ENCODE measurements at places on chromosomes 16 and 17.
A peak's percentile ranks its signal among the peaks of the same experiment; 100 is the strongest.

GRCh38 chr17:50184064-50184463 is 17.4 kb downstream of the COL1A1 start:
- DNase-seq = no peak

DNA sequence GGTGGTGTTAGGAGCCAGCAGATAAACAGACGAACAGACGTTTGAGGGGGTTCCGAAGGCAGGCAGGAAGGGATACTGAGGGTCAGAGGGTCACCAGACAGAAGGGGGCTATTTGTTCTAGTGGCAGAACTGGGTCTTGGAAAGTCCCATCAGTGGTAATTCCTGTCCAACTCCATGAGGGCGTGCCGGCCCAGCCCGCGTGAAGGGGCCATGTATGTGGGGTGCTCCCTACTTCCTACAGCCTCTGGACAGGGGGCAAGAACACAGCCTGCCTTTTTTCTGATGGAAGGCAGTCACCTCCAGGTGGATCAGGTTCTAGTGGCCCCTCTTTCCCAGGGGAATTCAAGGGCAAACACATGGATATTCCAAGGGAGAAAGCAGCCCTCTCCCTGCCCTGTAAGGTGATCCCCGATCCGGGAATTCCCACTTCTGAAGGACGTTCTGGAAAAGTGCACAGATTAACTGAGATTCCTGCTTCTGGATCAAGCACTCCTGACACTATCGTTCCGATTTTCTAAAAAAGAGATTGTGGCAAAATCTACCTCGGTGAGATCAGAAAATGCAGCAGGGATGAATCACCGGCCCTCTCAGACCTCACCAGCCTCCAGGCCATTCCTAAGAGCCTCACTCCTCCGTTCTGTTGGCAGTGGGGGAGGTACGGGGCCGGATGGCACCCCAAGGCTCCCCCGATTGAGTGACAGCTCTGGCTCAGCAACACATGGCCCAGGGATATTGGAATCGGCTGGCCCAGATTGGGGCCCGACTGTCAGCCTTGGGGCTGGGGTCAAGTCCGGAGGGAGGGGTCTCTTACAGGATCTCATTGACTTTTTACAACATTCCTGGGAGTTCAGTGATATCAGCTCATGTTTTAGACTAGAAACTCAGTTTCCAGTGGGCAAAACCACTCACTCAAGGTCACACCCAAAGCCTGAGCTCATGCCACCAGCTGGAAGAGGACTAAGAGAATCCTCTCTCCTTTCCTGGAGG is 12.4 kb downstream of the STX1B start:
- peak; percentile 87 for DNase-seq

- DNase-seq = peak; percentile 81
These were observed at the start of gene ST3GAL2 for GRCh38 chr16:70438969-70439862. ST3GAL2 (minus strand) TSS chr16:70439100; CDS start chr16:70398530, 40,570 bp downstream.

GRCh38 chr17:27407916-27408864 is 48.1 kb upstream of the KSR1 start:
- peak; percentile 53 for DNase-seq

DNA sequence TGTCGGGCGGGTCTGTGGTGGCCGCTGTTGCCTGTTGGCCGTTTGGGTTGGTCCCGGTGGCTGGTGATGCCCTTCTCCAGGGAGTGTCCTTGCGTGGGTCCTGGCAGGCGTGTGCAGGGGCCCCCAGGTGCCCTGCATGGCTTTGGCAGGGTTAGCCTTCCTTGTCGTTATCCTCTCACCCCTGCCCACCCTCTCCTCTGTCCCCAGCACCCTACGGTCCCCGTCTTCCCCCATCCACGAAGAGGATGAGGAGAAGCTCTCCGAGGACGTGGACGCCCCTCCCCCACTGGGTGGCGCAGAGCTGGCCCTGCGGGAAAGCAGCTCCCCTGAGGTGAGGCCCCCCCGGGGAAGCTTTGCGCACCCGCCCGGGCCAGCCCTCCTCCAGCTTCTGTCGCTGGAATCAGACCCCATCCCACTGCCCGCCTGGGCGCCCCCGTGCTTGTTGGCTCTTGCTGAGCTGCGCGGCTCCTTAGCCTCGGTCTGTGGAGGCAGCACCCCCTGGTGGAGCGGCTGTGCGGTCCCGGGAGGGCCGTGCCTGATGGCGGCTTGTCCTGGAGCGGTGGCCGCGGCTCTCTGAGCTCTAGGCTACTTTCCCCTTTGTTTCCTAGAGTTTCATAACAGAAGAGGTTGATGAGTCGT is 10.6 kb upstream of the NUDT16L1 start:
- no peak for DNase-seq

GRCh38 chr17:1091900-1092299 is 87.9 kb downstream of the ABR start:
- no peak for DNase-seq

DNA sequence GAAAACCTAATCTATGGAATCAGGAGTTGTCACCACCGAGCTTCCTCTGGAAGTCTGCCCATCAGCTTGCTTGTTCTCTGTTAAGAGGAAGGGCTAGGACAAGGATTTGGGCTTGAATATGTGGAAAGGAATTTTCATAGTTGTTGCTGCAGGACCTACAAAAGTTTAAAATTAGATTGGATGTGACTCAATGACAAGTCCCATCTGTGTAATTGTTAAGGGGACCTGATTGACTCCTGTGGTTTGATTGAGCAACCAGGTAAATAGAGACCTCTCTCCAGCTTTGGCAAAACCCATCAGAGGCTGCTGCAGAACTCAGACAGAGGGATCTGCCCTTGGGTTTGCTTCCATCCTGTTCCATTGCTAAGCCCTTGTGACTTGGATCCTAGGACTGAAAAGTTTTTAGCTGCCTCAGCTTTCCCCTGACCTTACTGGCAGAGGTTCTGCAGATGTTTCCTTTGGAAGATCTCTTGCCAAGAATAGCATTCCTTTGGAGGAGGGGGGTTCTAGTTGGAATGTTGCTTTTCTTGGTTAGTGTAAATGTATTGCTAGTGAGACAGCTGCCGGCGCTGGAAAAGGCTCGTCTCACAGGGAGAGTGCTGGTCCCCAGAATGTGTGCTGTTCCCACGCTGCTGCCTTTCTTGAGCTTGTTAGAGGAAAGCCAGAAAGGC is 50.0 kb downstream of the SF3B3 start:
- peak; percentile 80 for DNase-seq

GRCh38 chr16:70163596-70163995 is 10.0 kb upstream of the CLEC18C start:
- no peak for DNase-seq

Measured in HFFc6 (cell line).